Activated naive CD4-positive, alpha-beta T cell treated with anti-CD3 and anti-CD28 coated beads, Interleukin-2, amount 10 ng/mL, durations not matched to agents 7 days and 5 days (primary cell): ENCODE measurements at places on chromosomes 1 and 21.

- DNase-seq, result no peak
- no peak overlapping the region for H3K27ac ChIP-seq
- peaks cover 3% of the 10 kb centered on the region for H3K4me1 ChIP-seq
- H3K36me3 ChIP-seq, result no peaks in the 10 kb centered on the region
Observed at GRCh38 chr1:59026472-59026948, 242.7 kb upstream of the JUN start.

DNA sequence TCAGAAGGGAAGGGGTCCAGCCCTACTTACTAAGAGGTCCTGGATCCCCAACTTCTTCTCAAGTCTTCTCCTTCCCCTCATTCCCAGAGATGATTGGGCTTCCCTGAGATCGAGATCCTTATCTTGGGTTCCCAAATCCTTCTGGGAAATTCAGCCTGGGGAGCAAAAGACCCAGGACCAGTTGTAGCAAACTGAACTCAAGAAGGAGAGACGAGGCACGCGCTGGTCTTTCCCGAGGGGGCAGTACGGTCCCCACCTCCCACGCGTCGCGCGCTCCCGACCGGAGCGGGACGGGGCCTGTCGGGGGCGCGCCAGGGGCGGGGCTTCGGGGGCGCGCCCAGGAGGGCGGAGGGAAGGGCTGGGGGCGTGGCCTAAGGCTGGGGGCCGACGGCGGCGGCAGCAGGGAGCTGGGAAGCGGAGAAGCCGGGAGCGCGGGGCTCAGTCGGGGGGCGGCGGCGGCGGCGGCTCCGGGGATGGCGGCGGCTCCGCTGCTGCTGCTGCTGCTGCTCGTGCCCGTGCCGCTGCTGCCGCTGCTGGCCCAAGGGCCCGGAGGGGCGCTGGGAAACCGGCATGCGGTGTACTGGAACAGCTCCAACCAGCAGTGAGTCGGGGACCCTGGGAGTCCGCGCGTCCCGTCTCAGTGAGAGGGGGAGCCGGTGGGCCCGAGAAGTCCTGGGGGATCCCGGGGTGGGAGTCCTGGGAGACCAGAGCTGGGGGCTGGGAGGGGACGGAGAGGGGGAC lies at the start of gene EFNA3:
Gene EFNA3 (plus strand): TSS at position 369 of the 741 bp plus-strand sequence. CDS start 105 bp downstream, at position 474.
- peaks cover 6% of the 10 kb centered on the region for H3K36me3 ChIP-seq
- H3K4me3 ChIP-seq, result peak within 1 kb of the TSS; percentile 73
- H3K4me1 ChIP-seq, result peaks cover 76% of the 10 kb centered on the region

DNA sequence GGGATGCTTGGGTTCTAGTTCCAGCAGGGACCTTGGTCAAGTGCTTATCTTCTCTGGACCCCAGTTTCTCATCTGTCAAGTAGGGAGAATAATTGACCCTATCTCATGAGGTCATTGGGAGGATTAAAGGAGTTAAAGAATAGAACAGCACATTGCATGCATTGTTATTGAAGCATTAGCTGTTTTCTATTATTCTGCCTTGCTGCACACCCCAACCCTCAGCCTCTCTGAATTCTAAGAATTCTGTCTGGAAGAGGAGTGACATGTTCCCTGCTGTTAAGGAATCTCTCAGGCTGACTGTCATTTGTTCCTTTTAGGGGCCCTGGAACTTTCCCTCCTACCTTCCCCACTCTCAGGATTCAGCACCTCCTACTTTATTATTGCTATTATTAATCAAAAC lies 73.9 kb downstream of the NENF start:
- peaks cover 31% of the 10 kb centered on the region for H3K27me3 ChIP-seq
- H3K4me1 ChIP-seq, result peaks cover 2% of the 10 kb centered on the region
- no peaks in the 10 kb centered on the region for H3K36me3 ChIP-seq
- H3K27ac ChIP-seq, result no peak overlapping the region

DNA sequence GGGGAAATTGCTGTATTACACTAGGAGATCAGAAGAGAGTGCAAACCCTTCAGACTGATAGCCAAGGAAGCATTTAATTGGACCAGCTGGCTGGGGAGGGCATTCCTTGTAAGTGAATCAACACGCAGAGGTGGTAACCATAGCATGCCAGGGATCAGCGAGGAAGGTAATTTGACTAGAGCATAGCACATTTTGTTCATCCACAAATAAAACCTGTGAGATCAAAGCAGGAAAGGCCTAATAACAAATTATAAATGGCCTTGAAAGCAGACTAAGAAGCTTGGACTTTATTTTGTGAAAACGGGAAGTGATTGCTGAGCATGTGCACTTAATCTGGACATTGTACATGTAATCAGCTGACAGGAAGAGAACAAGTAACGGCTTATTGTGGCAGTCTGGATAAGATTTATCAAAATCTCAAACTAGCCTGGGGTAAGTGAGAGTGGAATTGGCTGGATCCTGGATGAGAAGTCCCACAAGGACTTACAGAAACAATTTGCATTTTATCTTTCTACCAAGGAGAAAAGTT lies 11.7 kb upstream of the CD55 start:
- peaks cover 20% of the 10 kb centered on the region for H3K4me1 ChIP-seq
- no peak for DNase-seq
- H3K4me3 ChIP-seq, result no peak overlapping the region
- H3K36me3 ChIP-seq, result no peaks in the 10 kb centered on the region
- H3K27ac ChIP-seq, result no peak overlapping the region

DNA sequence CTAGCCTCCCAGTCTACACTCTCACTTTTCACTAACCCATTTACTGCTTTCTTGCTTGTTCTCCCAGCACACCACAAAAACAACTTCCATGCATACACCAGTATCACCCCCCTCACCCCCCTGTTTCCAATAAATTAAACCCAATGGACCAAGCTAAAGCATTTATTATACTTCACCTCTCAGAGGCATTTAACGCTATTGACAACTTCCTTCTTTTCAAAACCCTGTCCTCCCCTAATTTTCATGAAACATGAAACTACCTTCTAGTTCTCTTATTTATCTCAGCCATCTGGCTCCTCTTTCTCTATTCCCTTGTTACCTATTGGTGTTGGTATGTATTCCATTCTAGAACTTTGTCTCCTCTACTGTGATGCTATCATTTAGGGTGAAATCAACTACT lies 32.3 kb downstream of the PTPRC start:
- H3K36me3 ChIP-seq, result peaks cover 79% of the 10 kb centered on the region
- H3K4me1 ChIP-seq, result peaks cover 89% of the 10 kb centered on the region
- H3K27me3 ChIP-seq, result no peaks in the 10 kb centered on the region
- DNase-seq, result no peak

- peaks cover 9% of the 10 kb centered on the region for H3K36me3 ChIP-seq
- peaks cover 34% of the 10 kb centered on the region for H3K4me1 ChIP-seq
- peaks cover 7% of the 10 kb centered on the region for H3K27me3 ChIP-seq
- peak overlapping the region; percentile 97 for H3K27ac ChIP-seq
- no peak for DNase-seq
Observed at GRCh38 chr1:229507502-229507901, 639 bp downstream of the NUP133 start.

GRCh38 chr1:215202868-215203267 lies 120.3 kb downstream of the KCNK2 start:
- H3K27me3 ChIP-seq, result no peaks in the 10 kb centered on the region
- H3K4me1 ChIP-seq, result no peaks in the 10 kb centered on the region
- H3K4me3 ChIP-seq, result no peak overlapping the region
- H3K36me3 ChIP-seq, result no peaks in the 10 kb centered on the region

DNA sequence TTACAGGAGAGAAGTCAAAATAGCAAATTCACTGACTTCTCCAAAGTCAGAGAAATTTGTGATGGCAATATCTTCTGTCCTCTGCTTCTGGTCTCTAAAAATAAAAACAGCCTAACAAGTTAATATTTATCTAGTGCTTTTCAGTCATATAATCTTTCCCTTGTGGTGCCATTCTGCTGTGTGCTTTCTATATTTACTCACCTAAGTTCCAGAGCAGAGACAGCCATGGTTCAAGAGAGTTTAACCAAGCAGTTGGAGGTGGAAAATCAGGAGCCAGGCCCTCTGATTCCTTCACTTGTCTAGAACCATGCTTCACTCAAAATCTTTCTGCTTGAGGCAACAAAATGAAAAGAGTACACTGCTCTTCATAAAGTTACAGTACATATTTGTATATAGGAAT lies 39.3 kb downstream of the BRINP2 start:
- H3K27me3 ChIP-seq, result no peaks in the 10 kb centered on the region
- H3K4me1 ChIP-seq, result no peaks in the 10 kb centered on the region
- no peak for DNase-seq
- H3K27ac ChIP-seq, result no peak overlapping the region
- H3K36me3 ChIP-seq, result no peaks in the 10 kb centered on the region

GRCh38 chr21:27036736-27037301 lies 69.9 kb upstream of the ADAMTS5 start:
- no peak for DNase-seq
- no peak overlapping the region for H3K4me3 ChIP-seq
- no peaks in the 10 kb centered on the region for H3K4me1 ChIP-seq
- no peak overlapping the region for H3K27ac ChIP-seq
- H3K27me3 ChIP-seq, result no peaks in the 10 kb centered on the region
- no peaks in the 10 kb centered on the region for H3K36me3 ChIP-seq

DNA sequence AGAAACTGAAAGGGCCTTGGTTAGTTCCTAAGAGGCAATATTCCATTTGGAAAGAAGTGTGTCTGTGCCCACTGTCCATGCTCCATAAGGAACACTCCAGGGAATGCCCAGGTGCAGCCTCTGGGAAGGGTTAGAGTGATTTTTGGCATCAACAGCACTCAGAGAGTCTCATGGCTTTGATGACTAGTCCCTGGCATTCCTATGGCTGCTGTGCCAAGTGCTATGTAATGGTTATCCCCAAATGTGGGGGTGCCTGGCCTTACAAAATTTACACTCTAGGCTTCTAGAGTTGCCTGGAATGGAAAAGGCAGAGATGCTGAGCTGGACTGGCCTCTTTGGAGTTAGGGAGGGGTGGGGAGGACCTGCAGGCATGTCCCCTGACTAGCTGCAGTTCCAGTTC lies 75.0 kb upstream of the BCAR3 start:
- no peak for DNase-seq
- H3K4me1 ChIP-seq, result peaks cover 17% of the 10 kb centered on the region
- no peak overlapping the region for H3K27ac ChIP-seq

DNA sequence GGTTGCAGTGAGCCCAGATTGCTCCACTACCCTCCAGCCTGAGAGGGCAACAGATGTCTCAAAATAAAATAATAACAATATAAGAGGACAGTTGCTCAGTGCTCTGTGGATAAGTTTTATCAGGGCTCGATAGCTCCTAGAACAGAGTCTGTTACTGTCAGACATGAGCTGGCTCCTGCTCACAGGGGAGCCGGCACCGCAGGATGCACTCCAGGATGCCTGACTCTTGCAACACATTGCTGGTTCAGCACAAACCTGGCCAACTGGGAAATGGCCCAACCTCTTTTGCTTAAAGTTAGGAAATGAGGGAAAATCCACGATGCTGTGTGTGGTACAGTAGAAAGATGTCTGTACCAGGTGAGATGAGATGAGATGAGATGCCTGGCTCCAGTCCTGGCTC lies 5.8 kb upstream of the CTSE start:
- no peak overlapping the region for H3K4me3 ChIP-seq
- no peaks in the 10 kb centered on the region for H3K36me3 ChIP-seq
- H3K27me3 ChIP-seq, result peaks cover 53% of the 10 kb centered on the region
- peaks cover 14% of the 10 kb centered on the region for H3K4me1 ChIP-seq
- H3K27ac ChIP-seq, result no peak overlapping the region
- no peak for DNase-seq

DNA sequence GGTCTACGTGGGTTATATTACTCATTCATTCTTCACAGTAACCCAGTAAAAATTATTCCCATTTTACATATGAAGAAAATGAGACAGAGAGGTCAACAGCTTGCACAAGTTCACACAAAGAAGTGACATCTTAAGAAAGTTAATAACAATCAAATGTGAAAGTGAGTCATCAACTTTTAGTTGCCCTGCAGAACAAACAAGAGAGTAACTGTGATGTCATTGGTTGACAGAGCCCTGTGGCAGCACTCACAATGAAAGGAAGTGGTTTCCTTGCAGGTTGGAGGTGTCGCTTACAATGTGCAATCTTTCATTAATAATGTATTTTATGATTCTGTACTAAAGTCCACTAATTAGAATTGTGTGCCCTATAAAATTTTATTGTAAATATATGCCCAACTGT lies 369.6 kb downstream of the RYR2 start:
- no peak overlapping the region for H3K4me3 ChIP-seq
- no peaks in the 10 kb centered on the region for H3K36me3 ChIP-seq
- H3K27ac ChIP-seq, result no peak overlapping the region
- H3K4me1 ChIP-seq, result peaks cover 3% of the 10 kb centered on the region

GRCh38 chr1:56834137-56834900 lies 15.1 kb upstream of the FYB2 start:
- no peak for DNase-seq
- H3K4me3 ChIP-seq, result no peak overlapping the region
- H3K36me3 ChIP-seq, result no peaks in the 10 kb centered on the region

- H3K4me1 ChIP-seq, result peaks cover 64% of the 10 kb centered on the region
- no peak overlapping the region for H3K4me3 ChIP-seq
- DNase-seq, result no peak
Observed at GRCh38 chr1:160451859-160452232, 51.5 kb downstream of the VANGL2 start.

- no peaks in the 10 kb centered on the region for H3K36me3 ChIP-seq
- DNase-seq, result no peak
- H3K27me3 ChIP-seq, result peaks cover 47% of the 10 kb centered on the region
- H3K27ac ChIP-seq, result no peak overlapping the region
- no peak overlapping the region for H3K4me3 ChIP-seq
- H3K4me1 ChIP-seq, result no peaks in the 10 kb centered on the region
Observed at GRCh38 chr1:24566236-24566867, 10.5 kb downstream of the NCMAP start.
